ENCODE measurements at places on chromosomes 6 and 20.

DNA sequence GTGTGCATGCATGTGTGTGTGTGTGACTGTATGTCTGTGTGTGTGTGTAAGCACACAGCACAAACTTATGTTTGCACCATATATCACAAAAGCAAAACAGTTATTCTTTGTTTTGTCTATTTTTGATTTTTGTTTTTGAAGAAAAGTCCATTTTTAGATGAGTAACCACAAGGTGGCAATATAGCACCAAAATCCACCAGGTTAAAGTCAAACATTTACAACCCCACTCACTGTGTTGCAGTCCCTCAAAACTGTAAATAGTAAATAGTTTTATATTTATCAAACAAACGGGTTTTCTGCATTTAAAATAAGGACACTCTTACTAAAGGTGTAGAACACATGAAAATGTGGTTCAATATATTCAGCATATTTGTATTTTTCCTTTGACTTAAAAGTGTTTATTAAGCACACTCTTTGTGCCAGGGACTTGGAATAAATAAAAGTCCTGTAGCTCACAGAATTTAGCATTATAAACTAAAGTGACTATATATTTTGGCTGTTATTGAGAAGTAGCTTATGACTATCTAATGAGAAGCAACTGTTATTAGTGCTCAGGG, 118.5 kb downstream of the GFRAL start:
- DNase-seq = no peak

DNA sequence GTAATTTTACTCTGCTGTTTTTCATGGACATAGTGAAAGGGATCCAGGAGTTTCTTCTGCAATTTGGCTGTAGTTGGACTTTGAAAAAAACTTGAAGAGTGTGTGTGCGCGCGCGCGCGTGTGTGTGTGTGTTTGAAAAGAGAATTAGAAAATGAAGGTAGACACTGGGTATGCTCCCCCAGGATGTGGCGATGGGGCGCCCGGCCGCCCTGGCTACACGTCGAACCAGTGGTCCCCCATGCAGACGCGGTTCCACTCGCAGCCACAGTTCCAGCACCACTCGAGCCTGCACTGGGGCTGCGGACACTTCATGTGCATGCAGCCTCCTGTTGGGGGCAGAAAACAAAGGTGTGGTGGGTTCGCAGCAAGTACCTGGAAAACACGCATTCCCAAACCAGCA, 76.0 kb upstream of the AGPAT4 start:
- no peak for DNase-seq

DNA sequence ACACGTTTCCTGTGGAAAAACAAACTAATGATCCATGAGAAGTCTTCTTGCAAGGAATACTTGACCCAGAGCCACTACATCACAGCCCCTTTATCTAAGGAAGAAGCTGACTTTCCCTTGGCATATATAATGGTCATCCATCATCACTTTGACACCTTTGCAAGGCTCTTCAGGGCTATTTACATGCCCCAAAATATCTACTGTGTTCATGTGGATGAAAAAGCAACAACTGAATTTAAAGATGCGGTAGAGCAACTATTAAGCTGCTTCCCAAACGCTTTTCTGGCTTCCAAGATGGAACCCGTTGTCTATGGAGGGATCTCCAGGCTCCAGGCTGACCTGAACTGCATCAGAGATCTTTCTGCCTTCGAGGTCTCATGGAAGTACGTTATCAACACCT, 35.4 kb downstream of the GCNT2 start:
- no peak for DNase-seq

DNA sequence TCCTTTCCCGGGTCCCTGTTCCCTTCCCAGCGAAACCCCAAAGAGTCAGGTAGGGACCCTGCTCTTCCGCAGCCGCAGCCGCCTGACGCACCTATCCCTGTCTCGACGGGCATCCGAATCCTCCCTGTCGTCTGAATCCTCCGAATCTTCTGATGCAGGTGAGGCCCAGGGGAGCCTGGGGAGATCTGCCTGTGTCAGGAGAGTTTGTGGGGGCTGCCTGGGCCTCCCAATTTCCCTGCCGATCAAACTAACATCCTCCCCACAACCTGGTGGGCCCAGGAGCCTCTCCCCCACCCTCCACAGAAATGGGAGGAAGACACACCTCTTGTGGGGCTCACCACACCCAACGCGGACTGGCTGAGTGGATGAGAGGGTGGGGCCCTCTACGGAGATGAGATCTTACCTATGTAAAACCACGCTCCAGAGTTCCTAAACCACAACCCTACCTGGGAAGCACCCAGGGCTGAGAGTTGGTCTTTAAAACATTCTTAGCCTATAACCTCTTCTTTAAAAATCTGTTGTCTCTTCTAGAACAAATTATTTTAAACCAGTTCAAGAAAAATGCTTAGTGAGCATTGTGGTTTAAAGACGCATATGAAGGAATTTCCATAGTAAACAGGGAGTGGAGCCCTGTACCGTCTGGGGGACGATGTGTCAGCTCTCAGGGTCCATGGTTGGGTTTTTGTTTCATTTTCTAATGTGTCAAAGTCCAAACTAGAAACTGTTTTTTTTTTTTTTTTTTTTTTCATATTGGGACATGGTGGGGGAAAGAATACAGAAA, 1.7 kb downstream of the CDC25B start:
- DNase-seq = no peak

DNA sequence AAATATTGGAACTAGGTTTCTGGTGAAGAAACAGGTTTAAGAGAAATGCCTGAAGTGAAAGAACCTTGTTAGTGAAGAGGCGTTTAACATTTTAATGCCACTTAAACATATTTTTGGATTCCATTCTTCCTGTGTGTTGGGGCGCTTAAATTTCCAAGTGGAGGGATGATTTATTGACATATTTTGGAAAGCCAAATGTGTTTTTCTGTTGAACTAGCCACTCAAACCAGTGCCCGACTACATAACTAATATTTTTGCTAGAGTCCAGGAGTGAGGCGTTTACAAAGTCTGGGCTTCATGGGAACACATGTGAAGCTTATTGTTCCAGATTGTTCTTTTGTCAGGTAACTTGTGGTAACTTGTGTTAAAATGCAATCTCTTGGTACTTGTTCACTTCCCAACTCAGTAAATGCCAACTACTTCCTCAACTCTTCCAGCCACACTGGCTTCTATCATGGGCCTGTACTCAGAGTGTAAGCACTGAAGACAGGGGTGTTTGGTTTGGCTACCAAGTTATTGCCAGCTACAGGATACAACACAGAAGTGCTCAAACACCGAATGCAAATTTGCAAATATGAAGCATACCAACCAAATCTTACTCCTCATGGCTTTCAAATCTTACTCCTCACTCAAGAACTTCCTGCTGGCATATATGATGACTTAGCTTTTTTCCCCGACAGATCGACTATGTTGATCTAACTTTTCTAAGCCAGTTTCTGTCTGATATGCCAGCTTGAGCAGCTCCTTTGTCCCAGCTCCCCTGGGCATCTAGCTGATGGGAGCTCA, 2.0 kb upstream of the ZNFX1 start:
- DNase-seq = no peak

Measured in GM12864 (cell line).